ENCODE measurements at places on chromosomes 2 and 18.

DNA sequence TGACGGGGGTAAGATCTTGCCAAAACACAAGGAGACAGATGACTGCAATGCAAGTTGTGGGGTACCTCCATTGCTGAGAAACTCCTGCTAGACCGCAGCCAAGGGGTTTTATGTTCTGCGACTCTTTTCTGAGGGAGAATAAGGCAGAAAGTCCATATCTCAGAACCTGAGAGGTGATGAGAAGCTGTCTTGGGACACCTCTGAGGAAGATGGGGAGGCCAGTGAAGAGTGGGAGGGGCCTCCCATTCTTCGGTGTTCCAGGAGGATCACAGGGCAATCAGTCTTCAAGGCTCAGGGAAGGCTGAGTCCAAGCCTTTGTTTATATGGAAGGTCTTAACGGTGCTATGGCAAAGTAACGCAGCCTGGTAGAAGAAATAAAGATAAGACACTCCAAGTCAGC is 18.0 kb downstream of the CYP27A1 start:
- no peak for DNase-seq

DNA sequence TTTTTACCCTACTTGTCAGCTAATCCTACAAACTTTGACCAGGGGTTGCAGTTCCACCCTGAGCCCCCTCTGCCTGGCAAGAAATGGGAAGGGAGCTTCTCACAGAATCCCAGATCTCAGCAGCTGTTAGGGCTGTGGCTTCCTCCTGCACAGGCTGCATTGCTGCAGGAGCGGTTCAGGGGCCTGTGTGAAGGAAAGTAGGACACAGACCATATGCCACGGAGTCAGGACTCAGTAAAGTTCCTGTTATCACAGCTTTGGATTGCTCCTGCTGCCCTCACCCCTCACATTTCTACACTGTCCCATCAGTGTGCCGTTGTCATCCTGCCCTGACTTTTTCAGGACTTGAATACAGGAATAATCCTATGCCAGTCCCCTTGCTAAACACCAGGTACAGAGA is 62.8 kb upstream of the SP3 start:
- no peak for DNase-seq

GRCh38 chr2:11389551-11390398 is 45.3 kb upstream of the ROCK2 start:
- peak; percentile 94 for DNase-seq

- no peak for DNase-seq
Measured at GRCh38 chr2:47460766-47461165, 57.8 kb downstream of the MSH2 start.

DNA sequence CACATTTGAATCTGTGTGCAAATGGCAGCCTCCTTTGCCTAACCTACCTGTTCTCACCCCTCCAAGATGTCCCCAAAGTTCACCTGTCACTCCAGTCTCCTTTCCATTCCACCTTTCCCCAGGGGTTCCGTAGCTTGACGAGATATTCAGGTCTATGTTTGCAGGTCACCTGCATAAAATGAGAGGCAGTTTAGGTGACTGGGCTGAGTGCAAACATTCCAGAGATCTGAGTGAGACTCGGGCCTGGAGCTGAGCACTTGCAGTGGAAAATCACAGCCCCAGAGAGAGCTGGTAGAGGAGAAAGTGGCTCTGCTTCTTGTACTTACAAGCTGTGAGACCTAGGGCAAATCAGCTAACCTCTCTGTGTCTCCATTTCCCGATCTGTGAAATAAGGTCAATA is 20.1 kb downstream of the CAPN14 start:
- DNase-seq, result no peak

GRCh38 chr2:130135692-130136541 is 6.9 kb upstream of the POTEF start:
- no peak for DNase-seq

GRCh38 chr2:55763721-55764120 is 70.1 kb upstream of the PNPT1 start:
- no peak for DNase-seq

GRCh38 chr2:2755990-2756389 is 424.9 kb upstream of the MYT1L start:
- DNase-seq, result no peak

All from fibroblast of skin of abdomen (primary cell).